ENCODE measurements at places on chromosomes 3 and 15.

GRCh38 chr3:82129221-82129801, 367.9 kb upstream of the GBE1 start:
- DNase-seq: no peak

DNA sequence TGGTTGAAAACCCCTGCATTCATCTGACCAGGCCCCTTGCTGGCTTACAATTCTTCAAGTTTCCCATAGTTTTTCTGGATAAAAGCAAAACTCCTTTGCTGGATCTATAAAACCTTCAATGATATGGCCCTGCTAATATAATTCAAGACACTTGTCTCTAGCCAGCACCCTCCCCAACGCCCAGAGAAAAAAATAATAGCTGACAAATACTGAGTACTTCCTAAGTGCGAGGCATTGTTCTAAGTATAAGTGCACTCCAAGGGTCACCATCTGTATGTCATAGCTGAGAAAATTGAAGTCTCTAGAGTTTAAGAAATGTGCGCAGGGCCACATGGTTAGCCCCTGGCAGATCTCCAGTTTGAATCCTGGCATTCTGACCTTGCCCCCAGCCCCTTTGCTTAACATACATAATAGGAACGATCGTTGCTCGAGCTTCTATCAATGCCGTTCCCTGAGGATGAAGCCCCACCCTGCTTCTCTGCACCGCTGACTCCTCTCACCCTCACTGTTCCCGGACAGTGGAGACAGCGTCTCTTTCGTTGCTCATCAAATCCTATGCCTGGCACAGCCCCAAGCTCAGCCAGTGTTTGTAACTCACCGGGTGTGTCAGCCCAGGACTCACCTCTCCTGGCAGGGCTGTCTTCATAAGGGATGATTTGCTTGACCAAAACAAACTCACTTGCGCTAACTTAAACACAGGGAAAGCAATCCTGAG, 377.1 kb upstream of the PROK2 start:
- no peak for DNase-seq

GRCh38 chr3:50600841-50601591, 10.6 kb downstream of the CISH start:
- no peak for DNase-seq

DNA sequence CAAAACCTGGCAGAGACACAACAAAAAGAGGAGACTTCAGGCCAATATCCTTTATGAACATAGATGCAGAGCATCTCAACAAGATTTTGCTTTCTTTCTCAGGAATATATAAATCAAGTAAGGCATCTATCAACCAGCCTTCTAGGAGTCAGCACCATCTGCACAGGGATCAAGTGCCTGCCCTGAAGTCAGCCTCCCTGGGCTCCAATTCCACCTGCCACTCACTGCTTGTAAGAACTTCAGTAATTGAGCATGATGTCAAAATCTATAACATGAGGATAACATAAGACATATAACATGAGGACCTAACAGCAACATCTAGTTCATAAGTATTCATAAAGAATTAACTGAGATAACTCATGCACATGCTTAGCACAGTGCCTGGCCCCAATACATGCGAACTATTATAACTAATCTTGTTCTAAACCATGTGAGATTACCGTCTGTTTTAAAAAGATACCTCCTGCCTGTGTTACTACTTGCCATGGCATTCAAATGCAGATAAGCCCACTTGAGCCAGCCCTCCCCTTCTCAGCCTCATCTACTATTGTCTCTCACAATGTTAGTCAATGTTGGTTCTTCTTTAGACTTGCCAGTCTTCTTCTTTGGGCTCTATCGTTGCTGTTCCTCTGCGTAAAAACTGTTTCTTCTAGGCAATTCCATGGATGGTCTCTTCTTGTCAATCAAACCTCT, 91.6 kb downstream of the PLD1 start:
- no peak for DNase-seq

DNA sequence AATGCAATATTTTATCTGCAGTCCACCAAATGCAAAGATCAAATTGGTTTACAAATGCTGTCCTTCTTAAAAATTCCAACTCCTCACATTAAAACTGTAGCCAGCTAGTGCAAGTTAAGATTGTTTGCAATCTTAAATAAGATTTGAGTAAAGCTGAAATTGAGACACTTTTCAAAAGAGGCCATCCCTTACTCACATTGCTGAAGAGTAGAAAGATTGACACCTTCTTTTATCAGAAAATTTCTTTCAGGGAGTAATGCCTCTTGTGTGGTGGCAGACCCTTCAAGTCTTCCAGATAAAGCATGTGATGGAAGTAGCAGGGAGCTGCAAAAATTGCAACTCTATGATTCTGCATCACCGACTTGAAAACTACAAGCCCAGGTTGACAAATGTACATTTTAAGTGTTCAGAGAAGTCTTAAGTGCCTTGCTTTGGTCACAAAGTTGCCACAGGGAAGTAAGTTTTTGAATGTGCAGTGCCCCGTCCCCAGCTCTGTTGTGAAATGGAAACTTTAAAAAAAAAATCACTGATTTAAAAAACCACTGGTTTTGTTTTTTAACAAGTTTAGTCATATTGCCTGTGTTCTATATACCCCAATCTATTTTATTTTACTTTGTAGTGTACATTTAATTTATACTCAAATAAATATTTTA, 12.6 kb downstream of the CD86 start:
- no peak for DNase-seq

GRCh38 chr3:7393944-7394605, 533.2 kb downstream of the GRM7 start:
- DNase-seq: no peak

GRCh38 chr3:158419820-158420653, 151.0 kb upstream of the MLF1 start:
- no peak for DNase-seq

Data from esophagus squamous epithelium (tissue), 5 donors.